NCI-H187 treated with DMSO at 0.1 percent for 48 hours (cell line): ENCODE measurements at places on chromosomes 5 and 9.

- no peak for DNase-seq
Observed at GRCh38 chr5:116378777-116379121, 195.9 kb downstream of the SEMA6A start.

GRCh38 chr5:136276946-136277345, 84.0 kb upstream of the SMIM32 start:
- DNase-seq, result no peak

DNA sequence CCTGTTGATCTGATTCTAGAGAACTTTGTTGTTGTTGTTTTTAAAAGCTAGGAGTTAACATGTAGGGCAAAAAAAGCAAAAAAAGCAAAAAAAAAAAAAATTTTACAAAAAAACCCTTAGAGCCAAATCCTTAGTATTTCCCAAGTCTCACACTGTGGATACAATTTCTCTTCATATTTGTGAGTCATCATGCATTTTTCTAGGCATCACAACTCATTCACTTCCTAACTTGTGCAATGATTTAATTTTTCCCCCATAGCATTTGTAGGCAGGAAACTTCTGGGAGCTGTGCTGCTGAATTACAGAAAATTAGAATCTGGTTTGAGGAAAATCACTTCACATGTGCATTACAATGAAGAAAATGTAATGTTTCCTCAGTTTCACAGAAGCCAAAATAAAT, 91.9 kb downstream of the MARCHF3 start:
- no peak for DNase-seq

GRCh38 chr5:56490971-56491468, 257.9 kb upstream of the ANKRD55 start:
- DNase-seq, result no peak
